Right cardiac atrium (tissue), 5 donors: ENCODE measurements at places on chromosomes 11 and 22. TPM values are rescaled to one million over a fixed set of nuclear protein-coding genes. Genes with fewer than 3 reads are reported as not detected.

CFAP300 gene
- total RNA-seq: 1.7 TPM

KRTAP5-7 gene
- total RNA-seq: not detected

UBQLN3 gene
- not detected for total RNA-seq

DCHS1 gene
- 13.2 TPM for total RNA-seq

C22orf42 gene
- total RNA-seq: not detected

ACTN3 gene
- total RNA-seq: not detected

TRIM51 gene
- not detected for total RNA-seq

MMP12 gene
- not detected for total RNA-seq

CSTF3 gene
- 18.2 TPM for total RNA-seq

APOL5 gene
- not detected for total RNA-seq

CELF1 gene
- 70.7 TPM for total RNA-seq

ZNF215 gene
- total RNA-seq: 0.64 TPM

OR51B4 gene
- total RNA-seq: not detected

CCDC188 gene
- total RNA-seq: 0.83 TPM

MS4A15 gene
- not detected for total RNA-seq

SLC25A18 gene
- 0.96 TPM for total RNA-seq

MYEOV gene
- not detected for total RNA-seq

PKP3 gene
- 0.40 TPM for total RNA-seq
